Urothelium cell line (cell line): ENCODE measurements at places on chromosomes 4 and X.

DNA sequence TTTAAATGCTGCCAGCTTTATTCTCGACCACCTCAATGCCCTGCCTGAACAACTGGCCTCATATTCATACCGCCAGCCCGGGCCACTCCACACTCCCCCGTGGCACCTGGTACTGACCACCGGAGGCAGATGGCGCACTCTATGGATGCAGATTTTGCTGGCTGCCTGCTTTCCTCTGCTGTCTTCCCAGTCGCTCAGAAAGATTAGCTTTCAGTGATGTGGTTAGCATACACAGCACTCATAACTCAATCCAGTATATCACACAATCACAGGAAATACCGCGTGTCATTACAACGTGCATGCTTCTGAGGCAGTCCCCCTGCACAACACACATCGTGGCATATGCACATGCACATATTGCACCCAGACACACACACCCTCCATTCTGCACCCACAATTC, 147.2 kb upstream of the BCOR start:
- no peak for DNase-seq

DNA sequence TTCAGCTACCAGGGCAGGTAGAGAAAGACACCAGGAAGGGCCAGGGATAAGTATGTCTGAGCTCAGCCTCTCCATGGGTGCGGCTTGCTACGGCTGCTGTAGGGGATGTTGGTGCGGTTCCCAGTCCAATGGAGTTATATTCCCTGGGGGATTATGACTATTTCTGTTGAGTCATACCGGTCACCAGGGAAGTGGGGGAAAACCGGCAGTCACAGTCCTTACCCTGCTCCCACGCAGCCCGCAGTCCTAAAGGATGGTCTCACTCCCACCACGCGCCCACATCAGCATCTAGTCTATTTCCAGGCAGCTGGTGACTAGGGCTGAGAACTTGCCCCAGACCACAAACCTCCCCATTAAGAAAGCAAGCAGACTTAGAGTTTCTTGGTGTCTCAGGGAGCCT, 191.6 kb downstream of the VEGFC start:
- peak; percentile 36 for DNase-seq

- DNase-seq, result peak; percentile 12
These were observed 518 bp downstream of the TACR3 start for GRCh38 chr4:103719105-103719829.

DNA sequence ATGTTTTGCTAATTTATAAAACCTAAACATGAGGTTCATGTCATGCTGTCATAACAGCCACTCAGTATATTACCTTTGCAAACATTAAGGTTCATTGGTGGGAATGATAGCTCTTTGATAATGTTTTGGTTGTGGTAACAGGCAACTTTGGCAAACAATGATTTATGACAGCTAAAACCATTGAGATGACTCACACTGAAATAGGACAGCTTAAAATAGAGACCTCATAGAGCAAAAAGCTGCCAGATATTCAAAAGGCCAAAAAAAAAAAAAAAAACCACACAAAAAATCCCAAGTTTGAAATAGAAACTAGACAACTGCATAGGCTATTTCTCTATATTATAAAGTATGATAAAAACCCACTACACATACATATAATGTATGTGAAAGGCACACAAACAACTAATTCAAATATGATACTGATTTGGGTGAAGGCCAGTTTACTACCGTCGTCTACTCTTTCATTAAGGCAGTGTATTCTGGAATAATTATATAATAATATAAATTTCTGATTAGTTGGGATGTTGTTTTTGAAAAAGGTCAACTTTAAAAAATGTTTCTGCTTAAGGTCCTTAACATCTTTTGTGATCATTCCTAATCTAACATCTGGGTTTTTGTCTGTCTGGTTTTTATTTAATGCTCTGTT, 646.0 kb upstream of the PITX2 start:
- peak; percentile 55 for DNase-seq

GRCh38 chr4:78155616-78156105, 98.5 kb downstream of the FRAS1 start:
- DNase-seq, result peak; percentile 47

GRCh38 chrX:130081421-130082045, 28.8 kb downstream of the ELF4 start:
- DNase-seq, result no peak

DNA sequence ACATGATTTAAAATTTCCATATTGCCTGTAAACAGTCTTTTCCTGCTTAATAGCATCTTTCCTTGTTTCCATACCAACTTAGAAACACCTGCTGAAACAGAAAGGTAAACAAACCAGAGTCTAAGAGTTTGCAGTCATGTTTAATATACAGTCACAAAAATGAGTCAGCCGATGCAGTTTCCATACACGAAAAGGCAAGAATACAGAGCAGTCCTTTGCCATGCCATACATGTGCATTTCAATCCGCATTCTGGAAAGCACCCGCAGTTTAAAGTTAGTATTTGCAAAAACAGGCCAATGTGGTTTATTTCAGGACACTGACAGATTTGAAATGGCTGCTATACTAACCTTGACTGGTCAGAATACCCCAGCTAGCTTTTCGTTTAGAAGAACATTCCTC, 32.1 kb downstream of the ASB5 start:
- DNase-seq, result no peak

DNA sequence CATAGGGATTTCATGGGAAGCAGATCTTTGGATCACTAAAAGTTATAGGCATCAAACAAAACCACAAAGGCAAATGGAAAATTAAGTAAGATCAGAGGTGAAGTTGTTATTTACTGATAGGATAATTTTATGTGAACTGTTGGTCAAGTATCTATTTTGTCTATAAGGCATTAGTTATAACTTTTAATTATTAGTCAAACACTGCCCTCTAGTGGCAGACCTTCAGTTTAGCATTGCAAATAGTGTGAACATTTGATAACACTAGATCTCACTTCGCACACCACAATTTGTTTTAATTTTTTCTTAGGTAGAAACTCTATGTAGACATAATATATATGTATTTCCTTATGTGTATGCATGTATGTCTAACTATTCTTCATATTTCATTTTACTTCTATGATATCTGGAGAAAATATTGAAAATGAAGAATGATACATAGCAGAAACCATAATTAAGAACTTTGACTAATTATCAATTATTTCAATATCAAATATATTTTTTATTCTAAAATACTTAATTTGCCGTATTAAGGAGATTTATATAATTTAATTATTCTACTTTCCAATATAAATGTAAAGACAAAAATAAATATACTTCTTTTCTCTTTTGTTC, 214.5 kb upstream of the TACR3 start:
- peak; percentile 11 for DNase-seq

DNA sequence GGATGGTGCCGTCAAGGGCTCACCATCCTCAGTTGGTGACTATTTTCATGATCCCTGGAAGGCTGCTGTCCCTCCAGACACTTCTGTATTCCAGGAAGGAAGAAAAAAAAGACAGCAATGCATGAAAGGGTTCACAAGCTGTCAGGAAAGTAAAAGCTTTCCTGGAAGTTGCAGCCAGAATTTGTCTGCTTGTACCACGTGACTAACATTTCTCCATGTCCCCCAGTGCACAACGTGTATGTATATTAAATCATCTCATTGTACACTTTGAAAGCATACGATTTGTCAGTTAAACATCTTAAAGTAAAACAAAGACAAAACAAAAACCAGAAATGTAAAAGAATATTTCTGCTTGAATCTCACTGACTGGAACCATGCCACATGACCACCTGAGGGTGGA, 127.4 kb upstream of the CLNK start:
- DNase-seq, result no peak

GRCh38 chr4:141771889-141772830, 135.8 kb downstream of the IL15 start:
- DNase-seq, result no peak

DNA sequence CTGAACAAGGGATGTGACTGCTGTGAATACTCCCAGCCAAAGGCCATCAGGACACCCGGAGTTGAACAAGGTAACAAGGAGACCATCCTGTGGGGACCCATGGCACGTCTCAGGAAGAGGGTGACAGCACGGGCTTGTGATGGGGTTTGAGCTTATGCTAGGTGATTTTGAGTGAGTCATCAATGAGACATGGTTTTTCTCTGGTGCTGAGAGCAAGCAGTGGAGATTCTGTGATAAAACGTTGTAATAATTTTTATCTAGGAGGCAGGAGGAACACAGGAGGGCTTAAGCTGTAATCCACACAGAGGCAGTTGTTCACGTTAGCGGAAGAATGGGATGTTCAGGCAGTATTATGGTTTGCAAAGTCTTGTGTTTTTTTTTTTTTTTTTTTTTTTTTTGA, 36.0 kb downstream of the TRIML1 start:
- DNase-seq, result no peak

GRCh38 chr4:66766557-66766956, 778.7 kb downstream of the CENPC start:
- DNase-seq, result no peak

DNA sequence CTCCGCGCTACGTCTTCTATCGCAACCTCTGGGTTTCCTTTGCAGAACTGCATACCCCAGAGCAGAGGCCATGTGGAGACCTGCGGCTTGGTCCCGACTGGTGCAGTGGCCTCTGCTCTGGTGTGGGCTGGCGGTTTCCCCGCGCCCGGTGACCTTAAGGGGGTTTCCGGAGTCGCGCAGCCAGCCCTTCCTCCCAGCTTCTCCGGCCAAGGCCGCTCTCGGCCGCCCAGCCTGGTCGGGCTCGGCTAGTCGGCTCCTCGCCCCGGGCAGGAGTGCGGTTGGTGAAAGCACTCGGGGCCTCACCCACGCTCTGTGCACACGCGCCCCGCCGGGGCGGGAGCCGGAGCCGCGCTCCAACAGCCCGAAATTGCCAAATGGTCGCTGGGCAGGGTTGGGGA, 84.9 kb downstream of the BCOR start:
- no peak for DNase-seq
